Sciatic nerve (tissue), 2 donors: ENCODE measurements at places on chromosomes 7 and 10. TPM values are rescaled to one million over a fixed set of nuclear protein-coding genes. Genes with fewer than 3 reads are reported as not detected.

The HMX3 gene
- total RNA-seq = not detected

The CFTR gene
- total RNA-seq = not detected

The PMPCB gene
- 45.7 TPM for total RNA-seq

The GNG11 gene
- 26.3 TPM for total RNA-seq

The DENND2A gene
- 37.6 TPM for total RNA-seq

The CLRN3 gene
- not detected for total RNA-seq

The SPDYE5 gene
- not detected for total RNA-seq

The IFIT3 gene
- 25.5 TPM for total RNA-seq

The CYP3A4 gene
- not detected for total RNA-seq

The TAS2R4 gene
- total RNA-seq = 5.1 TPM

The ITGA8 gene
- total RNA-seq = 4.5 TPM

The CTAGE6 gene
- 0.76 TPM for total RNA-seq

The MBL2 gene
- not detected for total RNA-seq
